Endothelial cell of umbilical vein (primary cell): ENCODE measurements at places on chromosomes 7 and 10. TPM values are rescaled to one million over a fixed set of nuclear protein-coding genes. Genes with fewer than 3 reads are reported as not detected.

TBXAS1 gene
- 2.3 and 4.3 TPM in 2 replicates for total RNA-seq

OR13A1 gene
- not detected in 2 replicates for total RNA-seq

GRCh38 chr7:142962991-142963390 lies 828 bp upstream of the KEL start:
- H3K27ac ChIP-seq, result no peak overlapping the region
- no peaks in the 10 kb centered on the region for H3K27me3 ChIP-seq
- H3K4me3 ChIP-seq, result no peak overlapping the region

GRCh38 chr7:11709196-11709595 lies 122.8 kb downstream of the THSD7A start:
- H3K4me1 ChIP-seq, result peaks cover 30% of the 10 kb centered on the region
- H3K36me3 ChIP-seq, result no peaks in the 10 kb centered on the region
- H3K27ac ChIP-seq, result no peak overlapping the region

MYOZ1 gene
- total RNA-seq, result not detected in 2 replicates

GRCh38 chr10:12908773-12909172 lies 92.7 kb downstream of the CCDC3 start:
- H3K4me3 ChIP-seq, result no peak overlapping the region
- no peak overlapping the region for H3K27ac ChIP-seq
- peaks cover 5% of the 10 kb centered on the region for H3K4me1 ChIP-seq
- peaks cover 2% of the 10 kb centered on the region for H3K27me3 ChIP-seq
- no peaks in the 10 kb centered on the region for H3K36me3 ChIP-seq

DNA sequence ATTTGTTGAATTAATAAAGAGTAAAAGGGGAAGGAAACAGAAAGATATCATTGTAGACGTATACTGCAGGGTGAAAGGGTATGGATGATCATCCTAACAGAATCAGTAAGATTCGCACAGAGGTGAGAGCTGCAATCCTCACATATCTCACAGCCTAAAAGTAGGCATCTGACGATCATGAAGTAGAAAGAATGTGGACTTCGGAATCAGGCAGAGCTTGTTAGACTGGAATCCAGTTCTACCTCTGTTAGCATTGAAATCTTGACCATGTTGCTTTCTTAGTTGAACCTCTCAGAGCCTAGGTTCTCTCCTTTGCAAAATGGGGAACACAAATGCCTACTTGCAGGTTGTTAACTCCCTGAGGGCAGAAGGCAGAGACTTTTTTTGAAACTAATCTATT lies 320.0 kb upstream of the C7orf33 start:
- no peaks in the 10 kb centered on the region for H3K4me1 ChIP-seq
- no peak overlapping the region for H3K4me3 ChIP-seq
- no peak for DNase-seq
- H3K27me3 ChIP-seq, result no peaks in the 10 kb centered on the region
- no peaks in the 10 kb centered on the region for H3K36me3 ChIP-seq
- H3K27ac ChIP-seq, result no peak overlapping the region

DNA sequence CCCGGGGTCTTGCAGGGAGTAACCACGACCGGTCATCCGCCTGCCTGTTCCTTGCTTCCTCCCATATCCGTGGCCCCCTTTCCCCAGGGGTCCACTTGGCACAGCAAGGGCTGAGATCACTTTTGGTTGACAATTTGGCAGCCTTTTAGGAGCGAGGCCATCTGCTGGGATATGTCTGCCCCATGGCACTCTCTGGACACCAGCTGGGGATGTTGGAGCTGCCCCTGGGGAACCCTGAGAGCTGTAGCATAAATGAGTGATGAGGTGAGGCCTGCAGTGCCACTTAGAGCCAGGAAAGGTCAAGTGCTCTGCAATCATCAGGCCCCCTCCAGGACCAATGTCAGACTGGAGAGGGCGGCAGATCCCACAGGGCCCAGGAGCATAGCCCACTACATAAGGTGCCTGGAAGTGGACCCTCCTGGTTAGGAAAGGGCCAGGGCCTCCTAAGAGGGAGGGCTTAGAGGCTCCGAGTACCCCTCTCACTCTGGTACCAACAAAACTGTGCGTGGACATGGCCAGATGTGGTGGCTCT lies 92.1 kb downstream of the HIP1 start:
- H3K4me1 ChIP-seq, result peaks cover 18% of the 10 kb centered on the region
- no peaks in the 10 kb centered on the region for H3K27me3 ChIP-seq
- no peak overlapping the region for H3K27ac ChIP-seq
- no peak overlapping the region for H3K4me3 ChIP-seq
- no peak for DNase-seq

DNA sequence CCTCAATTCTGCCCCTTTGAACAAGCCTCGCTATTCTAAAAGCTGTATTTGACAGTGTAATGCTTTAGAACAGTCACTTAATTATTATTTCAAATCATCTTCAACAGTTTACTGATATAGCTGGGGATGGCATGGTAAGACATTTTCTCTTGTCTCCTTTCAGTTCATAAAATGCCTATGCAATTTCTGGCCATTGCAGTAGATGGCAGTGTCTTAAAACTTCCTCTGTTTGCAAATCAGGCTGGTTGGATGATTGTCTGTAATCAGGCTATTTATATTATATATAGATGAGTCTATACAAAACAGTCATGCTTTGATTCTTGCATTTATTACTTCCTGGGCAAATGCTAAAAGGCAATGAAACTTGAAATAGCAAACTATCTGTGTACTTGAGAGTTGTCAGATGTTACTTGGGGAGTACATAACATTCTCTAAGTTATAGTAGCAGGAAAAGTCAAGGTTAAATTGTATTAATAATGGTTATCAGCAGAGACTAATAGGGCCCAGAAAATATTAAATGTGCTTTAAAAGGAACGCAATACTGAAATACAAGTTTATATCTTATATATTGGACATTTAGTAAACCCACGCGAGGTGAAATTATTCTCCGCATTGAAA lies 55.5 kb upstream of the LHFPL3 start:
- H3K4me1 ChIP-seq, result no peaks in the 10 kb centered on the region
- H3K36me3 ChIP-seq, result no peaks in the 10 kb centered on the region
- H3K4me3 ChIP-seq, result no peak overlapping the region
- no peak overlapping the region for H3K27ac ChIP-seq

DNA sequence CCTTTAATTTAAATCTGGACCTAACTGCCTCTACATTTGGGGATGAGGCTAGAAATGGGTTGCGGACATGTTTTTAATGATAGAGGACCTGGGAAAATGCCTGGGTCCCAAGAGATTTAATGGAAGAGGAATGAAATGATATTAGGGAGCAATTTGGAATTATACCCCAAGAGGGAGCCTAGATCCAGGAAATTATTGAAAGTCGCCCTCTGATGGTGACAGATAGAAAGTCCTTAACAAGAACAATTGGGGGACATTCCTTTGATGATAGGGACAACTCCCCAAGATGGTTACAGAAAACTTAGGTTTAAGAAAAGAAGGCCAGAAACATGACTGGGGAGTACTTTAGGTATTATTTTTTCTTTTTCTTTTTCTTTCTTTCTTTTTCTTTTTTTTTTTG lies 9.5 kb upstream of the TSGA13 start:
- peak; percentile 41 for DNase-seq
- no peaks in the 10 kb centered on the region for H3K36me3 ChIP-seq
- no peaks in the 10 kb centered on the region for H3K4me1 ChIP-seq
- no peak overlapping the region for H3K4me3 ChIP-seq
- H3K27me3 ChIP-seq, result peaks cover 7% of the 10 kb centered on the region

DNA sequence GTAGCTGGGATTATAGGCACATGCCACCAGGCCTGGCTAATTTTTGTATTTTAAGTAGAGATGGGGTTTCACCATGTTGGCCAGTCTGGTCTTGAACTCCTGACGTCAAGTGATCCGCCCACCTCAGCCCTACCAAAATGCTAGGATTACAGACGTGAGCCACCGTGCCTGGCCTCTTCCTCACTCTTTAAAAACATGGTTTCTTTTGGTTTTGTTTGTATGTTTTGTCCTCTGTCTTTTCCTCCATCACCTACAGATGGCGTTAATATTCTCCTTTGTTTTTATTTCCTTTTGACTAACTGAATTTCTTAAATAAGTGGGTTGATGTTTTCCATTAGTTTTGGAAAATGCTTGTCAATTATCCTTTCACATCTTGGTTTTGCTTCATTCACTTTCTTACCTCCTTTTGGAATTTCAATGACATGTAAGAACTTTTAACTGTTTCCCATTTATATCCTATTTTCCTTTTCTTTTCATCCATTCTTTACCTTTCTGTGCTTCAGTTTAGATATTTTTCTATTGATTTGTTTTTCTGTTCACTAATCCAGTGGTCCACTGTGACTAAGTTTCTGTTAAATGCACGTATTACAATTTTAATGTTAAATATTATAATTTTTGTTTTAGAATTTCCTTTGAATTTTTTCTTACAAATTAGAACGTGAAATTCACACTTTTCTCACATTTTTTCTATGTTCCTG lies 104.1 kb downstream of the ZNF467 start:
- no peak overlapping the region for H3K4me3 ChIP-seq
- H3K36me3 ChIP-seq, result no peaks in the 10 kb centered on the region
- H3K27ac ChIP-seq, result no peak overlapping the region
- H3K27me3 ChIP-seq, result peaks cover 5% of the 10 kb centered on the region
- DNase-seq, result peak; percentile 42

DNA sequence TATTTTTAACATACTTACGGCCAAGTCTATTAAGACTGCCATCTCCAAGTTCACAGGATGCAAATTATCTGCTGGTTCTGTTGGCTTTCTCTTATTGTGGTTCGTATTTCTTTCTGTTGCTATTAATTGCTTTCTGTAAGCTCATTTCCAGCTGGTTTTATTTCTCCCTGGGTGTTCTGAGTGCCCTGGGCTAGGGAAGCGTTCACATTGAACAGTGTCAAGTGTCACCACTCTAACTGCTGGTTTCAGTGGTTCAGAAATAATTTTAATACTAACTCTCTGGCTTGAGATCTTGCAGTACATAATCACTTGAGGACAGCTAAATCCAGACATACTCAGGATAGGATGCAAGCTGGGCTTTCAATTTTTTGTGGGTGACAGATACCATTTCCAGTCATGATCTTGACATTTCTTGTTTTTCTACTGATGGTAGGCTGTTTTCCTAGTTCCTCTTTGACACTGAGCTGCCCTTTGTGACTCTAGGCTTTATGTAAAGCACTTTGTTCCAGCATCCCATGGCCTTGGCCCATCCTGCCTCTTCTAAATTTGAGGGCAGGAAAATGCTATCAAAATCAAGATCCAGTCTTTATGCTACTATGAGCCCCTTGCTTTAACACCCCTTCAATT lies 117.6 kb downstream of the SNX13 start:
- H3K27ac ChIP-seq, result no peak overlapping the region
- no peak overlapping the region for H3K4me3 ChIP-seq
- no peaks in the 10 kb centered on the region for H3K36me3 ChIP-seq

DNA sequence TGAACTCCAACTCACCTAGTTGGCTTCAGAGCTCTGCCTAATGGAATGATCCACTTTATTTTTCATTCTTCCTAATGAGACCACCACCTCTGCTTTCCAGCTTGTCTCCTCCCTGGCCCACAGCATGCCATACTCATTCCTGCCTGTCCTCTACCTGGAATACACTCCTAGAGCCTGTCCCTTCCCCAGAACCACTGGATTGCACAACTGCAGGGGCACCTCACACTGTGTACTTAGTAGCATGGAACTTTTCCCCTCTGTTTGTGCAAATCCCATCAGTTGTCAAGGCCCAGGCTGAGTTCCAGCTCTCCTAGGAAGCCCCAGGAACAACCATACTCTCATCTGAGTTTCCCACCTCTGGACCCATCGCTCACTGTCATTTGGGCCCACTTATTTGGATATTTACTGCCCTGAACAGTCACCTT lies 15.6 kb downstream of the ALDH18A1 start:
- peaks cover 38% of the 10 kb centered on the region for H3K36me3 ChIP-seq
- H3K4me3 ChIP-seq, result no peak overlapping the region
- H3K4me1 ChIP-seq, result no peaks in the 10 kb centered on the region
- H3K27ac ChIP-seq, result no peak overlapping the region
- no peaks in the 10 kb centered on the region for H3K27me3 ChIP-seq

TMEM229A gene
- total RNA-seq, result not detected in 2 replicates

GRCh38 chr7:31251441-31251840 lies 89.1 kb downstream of the NEUROD6 start:
- no peak overlapping the region for H3K27ac ChIP-seq
- peaks cover 1% of the 10 kb centered on the region for H3K27me3 ChIP-seq
- no peaks in the 10 kb centered on the region for H3K36me3 ChIP-seq
- DNase-seq, result no peak
- H3K4me1 ChIP-seq, result no peaks in the 10 kb centered on the region

- no peak within 1 kb of the TSS for H3K4me3 ChIP-seq
- DNase-seq, result no peak
- H3K27ac ChIP-seq, result no peak within 1 kb of the TSS
- peaks cover 5% of the 10 kb centered on the region for H3K27me3 ChIP-seq
These were observed at the start of gene OR2F2 for GRCh38 chr7:143934526-143935325. Gene OR2F2, plus strand, starts transcription at chr7:143935233. Its CDS starts 0 bp downstream, at chr7:143935233.

- no peak overlapping the region for H3K4me3 ChIP-seq
- no peaks in the 10 kb centered on the region for H3K36me3 ChIP-seq
- H3K27ac ChIP-seq, result no peak overlapping the region
These were observed 148.1 kb downstream of the HERPUD2 start for GRCh38 chr7:35546691-35547429.

GRCh38 chr7:115293628-115294240 lies 371.8 kb downstream of the MDFIC start:
- H3K36me3 ChIP-seq, result no peaks in the 10 kb centered on the region
- no peak overlapping the region for H3K4me3 ChIP-seq
- no peak overlapping the region for H3K27ac ChIP-seq
- no peaks in the 10 kb centered on the region for H3K4me1 ChIP-seq
- no peaks in the 10 kb centered on the region for H3K27me3 ChIP-seq

DNA sequence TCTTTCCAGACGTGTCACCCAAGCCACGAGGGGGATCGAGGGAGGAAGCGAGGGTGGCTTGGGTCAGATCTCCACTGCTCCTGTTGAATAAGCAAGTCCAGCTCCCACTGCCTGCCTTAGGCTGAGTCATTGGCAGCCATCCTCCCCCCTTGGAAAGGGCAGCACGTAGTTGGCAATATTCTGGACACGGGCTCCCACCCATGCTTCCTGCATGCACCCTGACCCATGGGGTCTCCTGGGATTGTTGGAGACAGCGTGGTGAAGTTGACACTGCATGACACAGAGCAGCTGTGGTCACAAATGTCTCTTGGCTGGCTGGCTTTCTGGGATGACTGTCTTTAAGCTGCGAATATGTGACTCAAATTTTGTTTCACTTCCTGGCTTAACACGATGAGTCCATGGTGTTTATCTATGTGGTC lies 11.2 kb downstream of the BTBD16 start:
- no peak overlapping the region for H3K4me3 ChIP-seq
- no peaks in the 10 kb centered on the region for H3K36me3 ChIP-seq
- H3K4me1 ChIP-seq, result peaks cover 2% of the 10 kb centered on the region
- no peak overlapping the region for H3K27ac ChIP-seq

GRCh38 chr7:95255691-95256090 lies 68.6 kb downstream of the PON1 start:
- no peaks in the 10 kb centered on the region for H3K36me3 ChIP-seq
- H3K4me1 ChIP-seq, result no peaks in the 10 kb centered on the region
- no peak for DNase-seq

- no peak for DNase-seq
- no peak overlapping the region for H3K4me3 ChIP-seq
- H3K27ac ChIP-seq, result no peak overlapping the region
- H3K27me3 ChIP-seq, result no peaks in the 10 kb centered on the region
- H3K36me3 ChIP-seq, result no peaks in the 10 kb centered on the region
These were observed 366.0 kb upstream of the SHH start for GRCh38 chr7:156178214-156178613.

SHH gene
- 0.18 TPM in 1 of 2 replicates, not detected in the other for total RNA-seq
